ENCODE measurements at places on chromosomes 5 and 9.

DNA sequence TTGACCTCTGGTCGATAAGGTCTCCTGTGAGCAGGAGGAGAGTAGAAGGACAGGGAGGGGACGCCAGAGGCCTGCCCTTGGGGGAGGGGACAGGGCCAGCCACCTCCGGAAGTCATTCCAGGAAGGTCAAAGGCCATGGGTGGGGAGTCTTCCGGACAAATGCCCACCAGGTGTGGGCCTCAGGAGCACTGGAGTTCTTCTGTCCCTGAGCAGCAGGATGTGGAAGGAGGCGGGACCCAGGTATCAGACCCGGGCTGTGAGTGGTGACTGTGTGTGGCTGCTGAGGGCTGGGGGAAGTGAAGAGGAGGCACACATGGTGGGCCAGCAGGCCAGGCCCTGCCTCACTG is 13.9 kb downstream of the FGF18 start:
- no peak for DNase-seq

- DNase-seq = no peak
Observed at GRCh38 chr9:16519001-16519400, 351.5 kb downstream of the BNC2 start.

- no peak for DNase-seq
Observed at GRCh38 chr9:127159325-127159801, 36.9 kb upstream of the ANGPTL2 start.

DNA sequence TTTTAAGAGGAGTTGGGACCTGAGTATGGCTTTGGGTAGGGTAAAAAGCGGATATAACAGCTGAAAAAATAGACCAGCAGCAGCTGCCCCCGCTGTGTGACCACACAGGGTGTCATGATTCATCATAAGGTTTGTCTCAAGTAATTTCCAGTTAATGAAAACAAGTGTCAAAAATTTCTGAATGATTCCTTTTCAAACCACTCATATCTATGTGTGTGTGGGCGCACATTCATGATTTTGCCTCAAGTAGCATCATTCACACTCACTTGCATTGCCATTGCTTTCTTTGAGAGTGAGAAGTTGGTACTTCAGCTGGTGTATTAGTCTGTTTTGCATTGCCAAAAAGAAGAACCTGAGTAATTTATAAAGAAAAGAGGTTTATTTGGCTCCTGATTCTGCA is 12.1 kb upstream of the TNFAIP8 start:
- no peak for DNase-seq

DNA sequence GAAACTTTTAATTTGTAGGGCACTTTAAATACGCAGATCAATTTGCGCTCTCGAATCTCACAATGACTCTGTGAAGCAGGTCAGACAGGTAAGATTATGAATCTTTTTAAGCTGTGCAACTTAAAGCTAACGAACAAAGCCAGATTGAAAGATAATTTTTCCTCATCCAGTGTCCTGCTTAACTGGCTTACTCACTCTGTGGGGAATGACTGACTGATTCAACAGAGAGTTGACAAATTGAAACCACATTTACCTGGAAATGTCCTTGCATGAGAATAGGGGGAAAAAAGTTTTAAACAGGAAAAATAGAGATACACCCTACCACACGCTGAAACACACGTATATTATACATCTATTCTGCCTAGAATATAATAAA is 187.9 kb downstream of the MAN2A1 start:
- no peak for DNase-seq

- no peak for DNase-seq
Observed at GRCh38 chr9:127694890-127695720, 11.7 kb upstream of the CFAP157 start.

GRCh38 chr9:33163433-33164137 is 3.6 kb downstream of the B4GALT1 start:
- DNase-seq = no peak

All from suprapubic skin (tissue), 4 donors.